ENCODE measurements at places on chromosomes 1 and 21. TPM values are rescaled to one million over a fixed set of nuclear protein-coding genes. Genes with fewer than 3 reads are reported as not detected.
A peak's percentile ranks its signal among the peaks of the same experiment; 100 is the strongest.

DNA sequence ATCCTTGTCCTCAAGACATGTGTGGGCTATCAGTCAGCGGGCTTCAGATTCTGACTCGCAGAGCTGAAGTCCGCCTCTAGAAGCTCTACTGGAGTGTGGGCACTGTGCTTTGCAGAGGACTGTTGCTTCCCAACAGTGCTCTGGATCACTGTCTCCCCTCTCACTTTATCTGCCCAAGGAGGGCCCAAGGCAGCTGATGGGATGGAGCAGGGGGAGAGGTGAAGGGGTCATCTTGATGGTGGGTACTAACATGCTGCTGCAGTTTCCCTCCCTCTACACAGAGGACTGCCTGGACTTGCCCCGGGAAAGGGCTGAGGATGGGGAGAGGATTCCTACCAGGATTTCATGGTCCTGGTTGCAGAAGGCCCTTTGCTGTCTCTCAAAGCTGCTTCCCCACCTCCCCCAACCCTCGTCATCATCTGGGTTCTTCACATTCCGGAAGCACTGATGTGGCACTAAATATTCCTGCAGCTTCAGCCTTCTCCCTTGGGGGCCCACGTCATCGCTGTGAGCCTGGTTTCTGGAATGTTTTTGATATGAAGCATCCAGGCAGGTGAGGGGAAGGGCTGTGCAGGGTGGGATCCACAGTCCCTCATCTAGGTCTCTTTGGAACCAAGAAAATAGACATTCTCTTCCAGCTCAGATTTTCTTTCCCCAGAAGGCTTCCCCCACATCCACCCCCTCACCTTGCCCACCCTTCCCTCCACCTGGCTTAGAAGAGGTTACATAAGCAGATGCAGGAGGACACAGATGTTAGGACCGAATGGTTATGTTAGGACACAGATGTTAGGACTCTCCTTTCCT, 23.2 kb downstream of the NUAK2 start:
- peaks cover 4% of the 10 kb centered on the region for H3K36me3 ChIP-seq
- H3K4me1 ChIP-seq: peaks cover 42% of the 10 kb centered on the region
- no peak for DNase-seq

DNA sequence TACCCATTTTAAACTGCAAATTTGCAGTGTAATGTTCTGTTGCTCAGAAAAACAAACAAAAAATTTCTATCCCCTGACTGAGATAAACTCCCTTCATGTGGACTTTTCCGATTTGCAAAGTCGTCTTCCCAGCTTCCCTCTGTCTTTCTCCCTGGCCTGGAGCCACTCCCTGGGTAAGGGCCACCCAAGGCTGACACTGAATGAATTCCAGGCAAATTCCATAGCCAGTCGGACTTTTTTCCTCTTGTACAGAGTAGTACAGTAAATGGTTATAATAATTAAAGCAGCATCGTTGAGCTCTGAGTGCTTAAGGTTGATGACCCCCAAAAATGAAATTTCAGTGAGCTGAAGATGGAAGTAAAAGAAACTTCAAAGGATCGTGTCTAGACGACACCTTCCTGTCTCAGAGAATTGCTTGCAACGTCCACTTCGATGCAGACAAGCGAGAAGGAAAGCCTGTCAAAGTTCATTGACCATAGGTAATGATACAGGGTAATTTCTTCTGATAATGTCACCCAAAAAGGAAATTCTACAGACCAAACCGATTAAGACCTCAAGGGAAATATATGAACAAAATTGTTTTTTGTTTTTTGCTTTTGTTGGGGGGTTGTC, 33.6 kb upstream of the LHX8 start:
- no peak for DNase-seq
- peaks cover 3% of the 10 kb centered on the region for H3K27me3 ChIP-seq
- no peak overlapping the region for H3K4me3 ChIP-seq
- H3K36me3 ChIP-seq: no peaks in the 10 kb centered on the region

- H3K27me3 ChIP-seq: no peaks in the 10 kb centered on the region
- H3K4me1 ChIP-seq: peaks cover 3% of the 10 kb centered on the region
- H3K4me3 ChIP-seq: no peak overlapping the region
- H3K27ac ChIP-seq: no peak overlapping the region
- no peaks in the 10 kb centered on the region for H3K36me3 ChIP-seq
Measured at GRCh38 chr1:76302711-76303339, 228.3 kb downstream of the ST6GALNAC3 start.

GRCh38 chr1:209855006-209855405, 27.2 kb downstream of the UTP25 start:
- H3K27me3 ChIP-seq: no peaks in the 10 kb centered on the region
- no peak overlapping the region for H3K27ac ChIP-seq
- DNase-seq: no peak

DNA sequence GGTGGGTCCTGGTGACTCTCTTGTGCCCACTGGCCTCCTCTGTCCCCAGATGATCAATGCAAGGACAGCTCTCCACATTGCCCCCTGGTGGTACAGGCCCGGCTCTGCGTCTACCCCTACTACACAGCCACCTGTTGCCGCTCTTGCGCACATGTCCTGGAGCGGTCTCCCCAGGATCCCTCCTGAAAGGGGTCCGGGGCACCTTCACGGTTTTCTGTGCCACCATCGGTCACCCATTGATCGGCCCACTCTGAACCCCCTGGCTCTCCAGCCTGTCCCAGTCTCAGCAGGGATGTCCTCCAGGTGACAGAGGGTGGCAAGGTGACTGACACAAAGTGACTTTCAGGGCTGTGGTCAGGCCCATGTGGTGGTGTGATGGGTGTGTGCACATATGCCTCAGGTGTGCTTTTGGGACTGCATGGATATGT, 10.8 kb downstream of the ADAMTSL4 start:
- H3K27me3 ChIP-seq: no peaks in the 10 kb centered on the region
- peaks cover 51% of the 10 kb centered on the region for H3K4me1 ChIP-seq
- H3K4me3 ChIP-seq: peak overlapping the region; percentile 45
- no peak overlapping the region for H3K27ac ChIP-seq
- peaks cover 1% of the 10 kb centered on the region for H3K36me3 ChIP-seq

DNA sequence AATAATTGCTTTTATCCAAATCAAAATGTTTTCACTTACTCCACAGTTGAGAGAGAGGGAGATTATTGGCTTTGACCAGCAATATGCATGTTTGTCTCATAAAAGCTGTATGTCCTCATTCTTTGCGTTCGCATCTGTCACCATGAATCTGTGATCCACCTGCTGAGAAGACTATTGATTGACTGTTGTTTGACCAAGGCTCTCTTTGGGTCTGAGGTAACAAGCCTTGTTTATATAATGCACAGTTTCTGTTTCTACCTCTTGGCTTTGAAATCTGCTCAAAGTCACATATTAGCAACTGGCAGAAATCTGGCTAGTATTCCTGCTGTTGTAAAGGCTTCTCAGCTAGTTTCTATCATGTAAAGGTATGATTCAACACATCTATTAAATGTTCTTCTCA, 157.0 kb downstream of the LYPLAL1 start:
- peaks cover 8% of the 10 kb centered on the region for H3K36me3 ChIP-seq
- H3K4me1 ChIP-seq: peaks cover 17% of the 10 kb centered on the region
- H3K4me3 ChIP-seq: no peak overlapping the region
- no peak for DNase-seq
- H3K27me3 ChIP-seq: no peaks in the 10 kb centered on the region

RBM11 gene
- total RNA-seq: 7.4 TPM

GRCh38 chr1:58310881-58311280, 235.6 kb downstream of the OMA1 start:
- H3K4me1 ChIP-seq: no peaks in the 10 kb centered on the region
- H3K27ac ChIP-seq: no peak overlapping the region
- H3K36me3 ChIP-seq: no peaks in the 10 kb centered on the region
- DNase-seq: no peak
- H3K27me3 ChIP-seq: no peaks in the 10 kb centered on the region

- DNase-seq: no peak
- no peaks in the 10 kb centered on the region for H3K27me3 ChIP-seq
- H3K4me3 ChIP-seq: no peak overlapping the region
- H3K4me1 ChIP-seq: peaks cover 2% of the 10 kb centered on the region
- no peaks in the 10 kb centered on the region for H3K36me3 ChIP-seq
Measured at GRCh38 chr1:194295685-194296084, 1109.3 kb upstream of the B3GALT2 start.

DNA sequence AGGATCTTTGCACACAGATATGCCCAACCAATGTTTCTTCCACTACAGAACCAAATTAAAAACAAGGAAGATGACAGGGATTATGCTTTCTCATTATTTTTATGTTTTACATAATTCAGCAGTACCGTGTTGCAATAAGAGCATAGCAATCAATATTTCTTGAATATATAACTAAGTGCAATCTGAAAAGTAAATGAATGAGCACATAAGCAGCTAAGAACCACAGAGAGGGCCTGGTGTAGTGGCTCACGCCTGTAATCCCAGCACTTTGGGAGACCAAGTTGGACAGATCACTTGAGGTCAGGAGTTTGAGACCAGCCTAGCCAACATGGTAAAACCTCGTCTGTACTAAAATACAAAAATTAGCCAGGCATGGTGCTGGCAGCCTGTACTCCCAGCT, 423.7 kb downstream of the MRPL39 start:
- H3K4me3 ChIP-seq: no peak overlapping the region
- H3K4me1 ChIP-seq: no peaks in the 10 kb centered on the region
- H3K27ac ChIP-seq: no peak overlapping the region
- DNase-seq: no peak
- H3K27me3 ChIP-seq: no peaks in the 10 kb centered on the region
- H3K36me3 ChIP-seq: no peaks in the 10 kb centered on the region

- peak overlapping the region; percentile 15 for H3K27ac ChIP-seq
- no peak for DNase-seq
- peaks cover 13% of the 10 kb centered on the region for H3K4me1 ChIP-seq
Measured at GRCh38 chr1:42950116-42950481, 8.6 kb downstream of the SLC2A1 start.

DNA sequence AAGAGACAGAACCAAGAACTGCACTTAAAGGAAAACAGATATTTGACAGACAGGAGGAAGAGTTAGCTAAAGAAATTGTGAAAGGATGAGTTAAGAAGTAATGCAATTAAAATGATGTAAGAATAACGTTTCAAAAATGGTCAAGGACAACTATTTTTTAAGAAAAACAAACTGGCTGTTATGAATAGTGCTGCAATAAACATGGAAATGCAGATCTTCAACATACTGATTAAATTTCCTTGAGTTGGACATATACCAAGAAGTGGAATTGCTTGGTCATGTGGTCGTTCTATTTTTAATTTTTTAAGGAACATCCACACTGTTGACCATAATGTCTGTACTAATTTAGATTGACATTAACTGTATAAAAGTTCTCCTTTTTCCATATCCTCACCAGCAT, 23.1 kb upstream of the PHTF1 start:
- H3K4me1 ChIP-seq: peaks cover 11% of the 10 kb centered on the region
- peaks cover 10% of the 10 kb centered on the region for H3K36me3 ChIP-seq
- H3K4me3 ChIP-seq: no peak overlapping the region

DNA sequence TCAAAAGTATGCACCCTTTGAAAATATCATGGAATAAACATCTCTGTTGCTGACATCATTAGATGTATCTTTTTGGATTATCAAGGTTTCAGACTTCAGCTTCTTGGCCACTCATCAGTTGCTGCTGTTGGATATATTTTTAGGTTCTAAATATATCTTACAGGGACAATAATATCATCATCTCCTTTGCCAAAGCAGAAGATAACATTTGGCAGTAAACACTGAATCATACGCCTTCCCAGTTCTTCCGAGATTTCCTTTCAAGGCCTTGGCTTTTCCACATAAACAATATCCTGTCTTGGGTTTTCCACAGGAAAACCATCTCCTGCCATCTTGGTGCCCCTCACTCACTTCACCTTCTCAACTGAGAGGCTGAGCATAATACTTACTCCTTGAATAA, 39.3 kb downstream of the RGS7 start:
- no peaks in the 10 kb centered on the region for H3K4me1 ChIP-seq
- no peak for DNase-seq
- no peak overlapping the region for H3K4me3 ChIP-seq
- H3K27ac ChIP-seq: no peak overlapping the region

GRCh38 chr1:153568367-153569099, 2.9 kb upstream of the S100A2 start:
- H3K4me1 ChIP-seq: peaks cover 35% of the 10 kb centered on the region
- H3K36me3 ChIP-seq: no peaks in the 10 kb centered on the region
- DNase-seq: peak; percentile 86

- peaks cover 35% of the 10 kb centered on the region for H3K27me3 ChIP-seq
- DNase-seq: peak; percentile 37
- peak overlapping the region; percentile 76 for H3K4me3 ChIP-seq
- peaks cover 2% of the 10 kb centered on the region for H3K36me3 ChIP-seq
Measured at GRCh38 chr1:236063919-236064673, 794 bp downstream of the NID1 start.

- H3K27ac ChIP-seq: no peak overlapping the region
- H3K4me1 ChIP-seq: peaks cover 41% of the 10 kb centered on the region
Measured at GRCh38 chr1:232578651-232579195, 51.2 kb downstream of the SIPA1L2 start.

- H3K27ac ChIP-seq: no peak overlapping the region
- H3K36me3 ChIP-seq: no peaks in the 10 kb centered on the region
- H3K27me3 ChIP-seq: peaks cover 29% of the 10 kb centered on the region
- DNase-seq: no peak
- H3K4me1 ChIP-seq: peaks cover 7% of the 10 kb centered on the region
Measured at GRCh38 chr1:205495237-205495823, 9.1 kb upstream of the CDK18 start.

DNA sequence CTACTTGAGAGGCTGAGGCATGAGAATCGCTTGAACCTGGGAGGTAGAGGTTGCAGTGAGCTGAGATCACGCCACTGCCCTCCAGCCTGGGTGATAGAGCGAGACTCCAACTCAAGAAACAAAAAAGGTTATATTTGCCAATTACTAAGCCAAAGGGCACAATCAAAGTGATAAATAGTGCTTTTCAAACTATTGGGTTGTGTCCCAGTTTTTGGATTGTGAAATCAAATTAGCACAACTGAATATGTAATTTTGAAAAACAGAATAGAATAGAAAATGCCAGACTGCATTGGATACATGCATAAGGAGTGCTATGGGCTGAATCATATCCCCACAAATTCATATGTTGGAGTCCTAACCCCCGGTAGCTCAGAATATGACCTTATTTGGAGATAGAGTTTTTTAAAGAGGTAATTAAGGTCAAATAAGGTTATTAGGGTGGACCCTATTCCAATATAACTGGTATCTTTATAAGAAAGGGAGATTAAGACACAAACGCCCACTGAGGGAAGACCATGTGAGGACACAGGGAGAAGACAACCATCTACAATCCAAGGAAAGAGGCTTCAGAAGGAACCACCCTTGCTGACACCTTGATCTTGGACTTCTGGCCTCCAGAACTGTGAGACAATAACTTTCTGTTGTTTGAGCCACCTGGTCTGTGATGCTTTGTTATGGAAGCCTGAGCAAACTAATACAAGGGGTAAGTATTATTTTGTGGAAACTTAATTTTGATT, 42.9 kb upstream of the HUNK start:
- no peaks in the 10 kb centered on the region for H3K27me3 ChIP-seq
- no peak overlapping the region for H3K4me3 ChIP-seq
- DNase-seq: no peak
- no peaks in the 10 kb centered on the region for H3K36me3 ChIP-seq
- H3K4me1 ChIP-seq: peaks cover 3% of the 10 kb centered on the region

DNA sequence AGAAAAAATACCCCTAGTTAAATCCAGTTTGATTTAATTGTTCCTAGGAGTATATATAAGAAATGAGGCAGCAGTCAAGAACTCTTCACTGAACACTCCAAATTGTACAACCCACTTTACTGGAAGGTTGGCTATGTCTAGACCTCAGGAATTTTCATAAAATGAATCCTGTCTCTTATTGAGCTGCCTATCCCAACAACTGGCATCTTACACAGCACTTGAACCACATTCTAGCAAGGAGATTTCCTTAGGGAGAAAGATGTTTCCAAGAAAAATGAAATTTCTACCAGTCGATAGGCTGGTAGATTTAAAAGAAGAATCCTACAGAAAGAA, 16.3 kb downstream of the RNF19B start:
- H3K27ac ChIP-seq: no peak overlapping the region
- peaks cover 21% of the 10 kb centered on the region for H3K36me3 ChIP-seq
- no peak overlapping the region for H3K4me3 ChIP-seq
- H3K27me3 ChIP-seq: no peaks in the 10 kb centered on the region
